ENCODE measurements at places on chromosomes 3 and 15.
A peak's percentile ranks its signal among the peaks of the same experiment; 100 is the strongest.

- DNase-seq: no peak
These were observed 35.0 kb downstream of the GSK3B start for GRCh38 chr3:120059081-120059864.

- DNase-seq: no peak
These were observed 223.2 kb downstream of the MTHFS start for GRCh38 chr15:79673416-79674123.

DNA sequence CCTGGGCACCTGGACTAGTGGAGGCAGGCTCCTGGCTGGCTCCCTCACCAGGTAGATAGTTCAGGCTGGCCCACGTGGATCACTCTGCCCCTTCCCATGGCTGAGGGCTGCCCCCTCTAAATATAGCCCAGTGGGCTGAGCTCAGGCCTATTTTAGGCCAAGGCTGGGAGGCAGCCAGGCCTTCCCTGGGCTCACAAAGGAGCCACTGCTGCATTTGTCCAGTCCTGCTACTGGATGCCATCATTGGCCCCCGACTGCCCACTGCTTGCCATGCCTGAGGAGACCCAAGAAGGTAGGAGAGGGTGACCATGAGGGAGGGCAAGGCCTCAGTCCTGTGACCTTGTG lies at the start of gene LSMEM2:
LSMEM2 (plus strand) TSS at position 208 of the 345 bp plus-strand sequence; CDS start at position 235, 27 bp downstream.
- DNase-seq: no peak

DNA sequence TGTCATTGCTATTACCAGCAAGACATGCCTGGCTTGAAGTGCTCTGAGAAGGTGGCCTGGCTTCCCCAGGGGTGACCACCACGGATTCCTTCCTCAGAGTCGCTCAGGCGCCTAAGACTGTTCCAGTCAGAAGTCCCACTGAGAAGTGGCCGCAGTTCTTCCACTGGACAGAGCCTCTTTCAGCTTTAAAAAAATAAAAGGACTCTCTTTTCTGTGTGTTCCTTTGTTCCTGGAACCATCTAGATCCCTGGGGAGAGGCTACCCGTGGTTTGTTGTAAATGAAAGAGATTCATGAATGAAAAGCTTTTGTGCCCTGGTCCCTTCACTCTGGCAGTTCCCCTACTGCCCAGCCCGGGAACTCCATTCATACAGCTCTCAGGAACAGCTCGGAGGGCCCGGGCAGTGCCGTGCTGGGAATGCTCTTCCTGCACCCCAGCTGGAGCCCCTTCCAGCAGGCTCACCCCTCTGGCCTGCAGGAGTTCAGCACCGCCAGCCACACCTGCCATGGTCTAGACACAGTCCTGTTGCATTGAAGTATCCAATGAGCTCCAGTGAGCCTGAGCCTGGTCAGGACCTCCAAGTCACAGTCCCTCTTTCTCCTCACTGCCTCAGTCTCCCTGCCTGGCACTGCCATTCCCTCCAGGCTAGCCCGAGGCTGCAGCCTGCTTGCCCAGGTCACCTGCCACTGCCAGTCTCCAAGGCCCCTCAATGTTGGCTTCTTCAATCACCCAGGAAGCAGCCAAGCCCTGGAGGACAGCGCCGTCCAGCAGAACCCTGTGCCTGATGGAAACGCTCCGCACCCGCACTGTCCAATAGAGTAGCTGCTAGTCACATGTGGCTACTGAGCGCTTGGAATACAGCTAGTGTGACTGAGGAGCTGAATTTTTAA lies 75.4 kb downstream of the XXYLT1 start:
- no peak for DNase-seq

GRCh38 chr15:66615846-66616245 lies 50.0 kb upstream of the LCTL start:
- no peak for DNase-seq

DNA sequence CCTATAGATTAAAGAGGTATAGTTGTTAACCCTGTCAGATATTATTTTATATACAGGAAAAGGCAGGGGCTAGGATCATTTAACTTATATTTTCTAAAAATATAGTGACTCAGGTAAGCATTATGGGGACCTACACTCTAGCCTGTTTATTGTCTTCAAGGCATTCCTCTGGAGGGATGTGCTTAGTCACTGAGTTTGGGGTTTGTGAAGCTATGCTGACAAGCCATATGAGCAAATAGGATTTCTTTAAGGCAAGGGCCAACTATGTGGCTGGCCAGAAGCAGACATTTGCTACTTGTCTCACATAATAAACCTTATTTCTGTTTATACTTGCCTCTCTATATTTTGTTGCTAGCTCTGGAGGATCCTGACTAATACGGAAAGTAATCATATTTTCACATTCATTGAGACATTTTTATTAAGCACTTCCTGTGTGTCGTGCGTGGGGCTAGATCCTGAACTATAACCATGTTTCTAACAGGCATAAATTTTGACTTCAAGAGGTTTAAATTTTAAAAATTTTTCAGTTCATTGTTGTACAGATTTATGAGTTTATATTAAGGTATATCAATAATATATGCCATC lies 153.4 kb downstream of the OTOL1 start:
- DNase-seq: no peak

GRCh38 chr3:109460961-109461360 lies 123.6 kb upstream of the DPPA4 start:
- DNase-seq: no peak

DNA sequence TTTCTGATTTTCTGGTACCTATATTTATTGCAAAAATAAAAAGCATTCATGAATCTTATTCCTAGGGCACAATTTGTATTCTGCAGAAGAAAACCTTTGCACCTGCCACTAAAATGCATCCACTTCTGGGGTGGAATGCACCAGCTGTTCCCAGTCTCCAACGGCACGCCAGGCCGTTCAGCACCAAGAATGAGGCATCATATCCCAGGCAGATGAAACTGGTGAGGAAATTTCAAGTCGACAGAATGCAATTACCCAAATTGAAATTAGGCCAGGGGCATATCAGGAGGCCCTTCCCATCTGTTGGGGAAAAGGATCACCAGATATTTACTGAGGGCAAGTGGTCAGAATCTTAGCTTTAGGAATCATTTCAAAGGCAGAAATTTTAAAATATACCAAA lies 13.6 kb upstream of the RBMS3 start:
- no peak for DNase-seq

GRCh38 chr3:154931484-154931883 lies 148.6 kb upstream of the MME start:
- no peak for DNase-seq

DNA sequence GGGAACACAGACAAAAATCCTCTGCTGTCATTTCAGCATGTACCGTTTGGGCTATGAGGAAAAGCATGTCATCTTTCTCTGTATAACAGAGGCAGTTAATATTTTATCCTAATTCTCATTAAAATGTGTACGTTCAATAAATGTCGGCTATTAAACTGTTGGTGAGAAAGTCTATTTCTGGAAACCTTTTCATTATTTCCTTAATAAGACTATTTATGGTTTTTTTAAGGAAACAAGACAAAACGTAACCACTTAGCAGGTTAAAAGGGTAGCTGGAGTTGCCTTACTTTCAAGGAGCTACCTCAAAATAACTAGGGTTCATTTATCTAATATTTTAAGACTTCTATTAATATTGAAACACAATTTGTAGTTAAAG lies 1.8 kb upstream of the STT3B start:
- no peak for DNase-seq

GRCh38 chr3:149648525-149648924 lies 9.3 kb downstream of the WWTR1 start:
- DNase-seq: no peak

DNA sequence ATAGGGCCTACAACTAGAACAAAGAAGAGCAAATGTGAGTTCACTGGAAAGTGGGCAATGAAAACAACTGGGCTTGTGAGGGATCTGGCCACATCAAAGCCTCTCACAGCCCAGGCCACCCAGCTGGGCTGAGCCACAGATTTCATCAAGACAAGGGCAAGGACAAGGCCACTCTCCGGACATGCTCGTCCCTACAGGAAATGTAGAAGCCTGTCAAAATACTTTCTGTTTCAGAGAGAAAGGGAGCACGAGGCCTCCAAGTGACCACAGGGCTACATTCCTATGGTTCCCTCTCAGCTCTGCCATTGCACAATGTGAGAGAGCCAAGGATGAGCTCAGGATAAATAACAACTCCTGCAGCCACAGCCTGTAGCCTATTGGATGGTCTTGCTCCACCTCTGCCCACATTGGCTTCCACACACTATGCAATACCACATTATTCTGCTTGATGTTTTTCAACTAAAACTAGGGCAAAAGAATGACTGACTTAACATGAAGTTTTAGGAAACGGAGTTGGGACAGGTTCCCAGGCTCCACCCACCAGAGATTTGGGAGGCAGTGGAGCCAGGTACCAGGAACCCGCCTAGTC lies 12.1 kb downstream of the TBC1D2B start:
- peak; percentile 77 for DNase-seq

- no peak for DNase-seq
These were observed 43.4 kb upstream of the FAH start for GRCh38 chr15:80109388-80109787.

GRCh38 chr3:85259748-85260147 lies 301.0 kb downstream of the CADM2 start:
- DNase-seq: no peak

DNA sequence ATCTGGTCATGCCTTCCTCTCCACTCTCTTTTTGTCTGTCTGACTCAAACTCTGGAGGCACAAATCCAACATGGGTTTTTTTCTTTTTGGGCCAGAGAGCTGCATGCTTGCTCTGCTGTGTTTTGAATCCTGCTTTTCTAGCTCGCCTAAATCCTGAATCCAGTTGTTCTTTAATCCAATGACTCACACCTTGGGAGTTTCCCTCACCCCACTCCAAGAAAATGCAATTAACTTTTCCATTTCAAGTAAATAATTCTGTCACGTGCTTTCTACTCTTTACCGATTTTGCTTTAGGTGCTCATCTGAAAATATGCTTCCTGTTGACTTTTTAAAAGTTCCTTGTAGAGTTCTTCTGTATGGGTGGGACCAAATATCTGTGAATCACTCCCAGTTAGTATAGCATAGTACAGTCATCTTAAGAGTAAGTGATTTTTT lies 47.6 kb downstream of the SLMAP start:
- no peak for DNase-seq

DNA sequence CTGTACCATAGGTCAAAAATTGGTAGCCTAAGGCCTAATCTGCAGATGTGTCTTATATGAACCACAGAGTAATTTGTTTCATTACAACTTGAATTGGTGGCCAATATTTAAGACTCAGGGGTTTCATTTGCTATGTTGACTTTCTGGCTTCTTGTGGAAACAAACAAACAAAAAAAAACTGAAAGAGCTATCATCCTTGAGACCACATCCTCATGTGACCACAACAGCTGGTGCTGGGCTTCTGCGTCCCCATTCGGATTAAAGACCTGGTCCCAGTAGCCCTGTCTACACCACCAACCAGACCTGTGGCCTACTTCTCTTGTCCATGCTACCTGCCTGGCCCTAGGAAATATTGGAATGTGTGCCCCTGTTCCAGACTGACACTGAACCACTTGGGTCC lies 61.7 kb downstream of the STRIT1 start:
- no peak for DNase-seq

DNA sequence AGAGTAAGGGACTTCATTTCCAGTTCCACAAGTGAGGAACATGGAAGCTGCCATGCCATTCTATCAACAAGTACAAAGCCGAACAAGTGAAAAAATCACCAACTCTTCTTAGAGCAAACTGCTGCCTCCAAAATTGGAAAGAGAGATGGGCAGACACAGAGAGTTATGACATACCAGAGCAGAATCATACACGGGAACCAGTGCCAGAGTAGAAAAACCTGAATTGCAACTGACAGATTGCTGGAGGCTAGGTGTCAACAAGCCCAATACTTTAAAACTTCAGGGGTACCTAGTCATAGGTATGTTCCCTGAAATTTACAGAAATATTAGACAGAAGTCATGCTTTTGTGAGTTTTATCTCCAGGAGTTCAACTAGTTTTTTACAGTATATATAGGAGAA lies 62.0 kb downstream of the TTBK2 start:
- no peak for DNase-seq

- no peak for DNase-seq
These were observed 78.7 kb downstream of the MITF start for GRCh38 chr3:69817988-69818387.

DNA sequence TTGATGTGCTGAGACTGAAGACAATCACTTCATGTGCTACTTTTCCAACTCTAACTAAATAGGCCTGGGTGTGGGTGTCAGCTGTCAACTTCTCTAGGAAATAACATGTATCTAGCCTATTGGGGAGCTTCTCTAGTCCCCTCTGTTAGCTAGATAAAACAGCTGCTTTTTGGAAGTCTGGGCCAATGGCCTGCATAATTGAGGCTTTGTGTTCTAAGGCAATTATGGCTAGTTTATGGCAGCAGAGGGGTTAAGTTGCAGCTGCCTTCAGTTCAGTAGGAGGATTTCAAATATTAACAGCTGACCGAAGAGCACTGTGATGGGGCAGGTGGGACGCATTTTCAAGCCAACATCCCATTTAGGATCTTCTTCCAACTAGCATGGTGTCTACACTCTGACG lies 6.4 kb downstream of the COL8A1 start:
- DNase-seq: no peak

GRCh38 chr3:14201940-14202684 lies 23.5 kb downstream of the LSM3 start:
- DNase-seq: no peak

DNA sequence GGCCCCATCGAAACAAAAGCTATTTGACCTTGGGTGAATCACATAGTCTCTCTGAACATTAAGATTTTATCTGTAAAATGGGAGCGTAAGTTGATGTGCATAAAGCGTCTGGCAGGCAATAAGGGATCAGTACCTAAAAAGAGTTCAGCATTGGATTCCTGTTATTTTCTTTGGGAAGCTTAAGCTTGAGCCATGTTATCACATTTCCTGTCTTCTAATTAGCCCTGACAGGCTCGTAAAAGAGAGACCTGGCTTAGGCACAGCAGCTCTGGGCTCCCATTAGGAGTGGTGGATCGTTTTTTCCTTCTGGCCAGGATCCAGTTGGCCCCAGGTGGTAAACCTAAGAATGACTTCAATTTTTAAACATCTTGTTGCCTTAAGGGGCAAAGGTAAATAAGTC lies 26.0 kb upstream of the CA12 start:
- no peak for DNase-seq

GRCh38 chr3:64651741-64652241 lies 36.0 kb downstream of the ADAMTS9 start:
- DNase-seq: no peak

- no peak for DNase-seq
These were observed 1.1 kb downstream of the SSR3 start for GRCh38 chr3:156553705-156554356.

DNA sequence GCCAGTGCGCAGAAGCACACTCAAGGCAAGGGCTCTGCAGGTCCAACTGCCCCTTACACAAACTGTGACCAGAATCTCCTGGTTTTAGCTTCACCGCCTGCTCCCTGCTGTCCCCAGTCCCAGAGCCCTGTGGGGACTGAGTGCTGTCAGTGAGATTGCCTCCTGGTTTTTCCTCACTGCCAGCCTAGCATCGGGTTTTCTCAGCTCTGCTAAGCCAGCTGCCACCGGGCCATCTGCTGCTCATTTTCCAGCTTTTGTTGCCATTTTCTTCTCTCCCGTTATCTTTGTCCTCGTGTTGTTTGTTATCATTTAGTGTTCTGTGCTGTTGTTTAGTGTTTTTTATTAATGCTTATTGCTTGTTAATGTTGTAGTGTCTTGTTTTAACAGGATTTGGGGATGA lies 79.5 kb upstream of the BLM start:
- no peak for DNase-seq

GRCh38 chr3:41974223-41974622 lies 12.3 kb upstream of the ULK4 start:
- no peak for DNase-seq

GRCh38 chr15:90184119-90184785 lies 16.9 kb upstream of the SEMA4B start:
- DNase-seq: peak; percentile 85

- DNase-seq: no peak
These were observed 57.2 kb downstream of the SLC15A2 start for GRCh38 chr3:121951291-121951919.
